ENCODE measurements at places on chromosomes 2 and 18. TPM values are rescaled to one million over a fixed set of nuclear protein-coding genes. Genes with fewer than 3 reads are reported as not detected.

- H3K27me3 ChIP-seq, result peaks cover 59% of the 10 kb centered on the region
- H3K4me3 ChIP-seq, result peak within 1 kb of the TSS; percentile 50
- no peak for DNase-seq
- H3K36me3 ChIP-seq, result no peaks in the 10 kb centered on the region
- no peak within 1 kb of the TSS for H3K27ac ChIP-seq
These were observed at the start of gene INHBB for GRCh38 chr2:120346026-120346666. Gene INHBB, plus strand, starts transcription at chr2:120346136. Its CDS starts 53 bp downstream, at chr2:120346189.

DNA sequence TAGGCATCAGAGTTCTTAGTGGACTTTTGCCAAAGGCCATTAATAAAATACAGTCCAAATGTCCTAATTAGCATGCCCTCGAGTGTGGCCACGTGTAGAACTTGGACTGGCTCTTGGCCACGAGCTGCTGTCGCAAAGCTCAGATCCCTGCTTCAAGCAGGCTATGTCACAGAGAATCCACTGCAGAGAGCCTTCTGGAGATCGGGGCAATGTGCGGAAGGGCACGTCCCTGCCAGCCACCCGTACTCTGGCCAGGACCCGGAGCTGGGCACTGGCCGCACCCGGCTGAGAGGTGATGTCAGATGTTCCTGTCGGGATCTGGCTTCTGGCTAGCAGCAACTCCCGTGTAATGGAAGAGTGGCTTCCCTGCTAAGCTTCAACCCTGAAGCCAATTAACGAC is 432.7 kb upstream of the ID2 start:
- peaks cover 6% of the 10 kb centered on the region for H3K4me1 ChIP-seq
- H3K36me3 ChIP-seq, result peaks cover 5% of the 10 kb centered on the region
- H3K4me3 ChIP-seq, result no peak overlapping the region
- no peak overlapping the region for H3K27ac ChIP-seq
- H3K27me3 ChIP-seq, result peaks cover 4% of the 10 kb centered on the region
- no peak for DNase-seq

DNA sequence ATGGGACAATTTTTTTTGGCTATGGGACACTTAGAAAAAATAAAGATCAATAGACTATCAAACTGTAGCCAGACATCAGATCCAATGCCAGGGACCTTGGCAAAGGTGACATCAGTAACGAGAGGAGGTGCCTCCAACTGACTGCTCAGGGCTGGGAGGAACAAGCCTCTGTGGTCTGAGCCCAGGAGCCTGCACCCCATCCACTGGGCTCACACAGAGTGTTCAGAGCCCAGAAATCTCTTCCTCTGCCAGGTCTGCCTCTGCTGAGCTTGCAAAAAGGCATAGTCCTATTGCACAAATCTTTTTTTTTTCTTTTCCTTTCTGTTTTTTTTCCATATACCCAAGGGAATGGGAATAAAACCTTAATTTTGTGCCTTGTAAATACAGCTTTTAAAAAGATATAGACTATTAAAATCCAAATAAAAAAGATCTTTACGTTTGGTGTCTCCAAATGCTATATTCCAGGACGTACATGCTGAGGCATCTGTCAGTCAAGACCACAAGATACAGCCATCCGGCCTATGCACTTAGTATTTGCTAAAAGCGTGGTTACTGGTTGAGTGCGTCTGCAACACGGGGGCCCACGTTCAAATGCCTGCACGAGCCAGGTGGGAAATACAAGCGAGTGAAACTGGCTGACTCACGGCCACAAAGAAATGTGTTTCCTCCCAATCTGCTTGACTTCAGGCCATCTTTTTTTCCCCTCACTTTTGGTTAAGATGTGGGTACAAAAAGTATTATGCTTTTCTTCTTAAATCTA is 7.8 kb upstream of the ARHGAP25 start:
- H3K27ac ChIP-seq, result peak overlapping the region; percentile 81
- H3K4me3 ChIP-seq, result peak overlapping the region; percentile 35
- H3K36me3 ChIP-seq, result no peaks in the 10 kb centered on the region
- no peaks in the 10 kb centered on the region for H3K27me3 ChIP-seq

GRCh38 chr2:192669505-192670091 is 474.9 kb upstream of the TMEFF2 start:
- H3K36me3 ChIP-seq, result no peaks in the 10 kb centered on the region
- H3K4me3 ChIP-seq, result no peak overlapping the region
- H3K4me1 ChIP-seq, result no peaks in the 10 kb centered on the region
- H3K27me3 ChIP-seq, result no peaks in the 10 kb centered on the region
- no peak for DNase-seq

- H3K4me3 ChIP-seq, result no peak overlapping the region
- no peak overlapping the region for H3K27ac ChIP-seq
- no peaks in the 10 kb centered on the region for H3K4me1 ChIP-seq
These were observed 98.7 kb downstream of the COPS8 start for GRCh38 chr2:237184192-237184918.

- no peaks in the 10 kb centered on the region for H3K27me3 ChIP-seq
- no peaks in the 10 kb centered on the region for H3K36me3 ChIP-seq
- no peak overlapping the region for H3K4me3 ChIP-seq
- H3K4me1 ChIP-seq, result peaks cover 17% of the 10 kb centered on the region
- DNase-seq, result peak; percentile 17
These were observed 77.1 kb downstream of the SMAD4 start for GRCh38 chr18:51107082-51107481.

GRCh38 chr18:13638719-13639595 is 87.4 kb downstream of the FAM210A start:
- H3K27ac ChIP-seq, result no peak overlapping the region
- H3K36me3 ChIP-seq, result peaks cover 3% of the 10 kb centered on the region
- no peaks in the 10 kb centered on the region for H3K27me3 ChIP-seq
- DNase-seq, result no peak

DNA sequence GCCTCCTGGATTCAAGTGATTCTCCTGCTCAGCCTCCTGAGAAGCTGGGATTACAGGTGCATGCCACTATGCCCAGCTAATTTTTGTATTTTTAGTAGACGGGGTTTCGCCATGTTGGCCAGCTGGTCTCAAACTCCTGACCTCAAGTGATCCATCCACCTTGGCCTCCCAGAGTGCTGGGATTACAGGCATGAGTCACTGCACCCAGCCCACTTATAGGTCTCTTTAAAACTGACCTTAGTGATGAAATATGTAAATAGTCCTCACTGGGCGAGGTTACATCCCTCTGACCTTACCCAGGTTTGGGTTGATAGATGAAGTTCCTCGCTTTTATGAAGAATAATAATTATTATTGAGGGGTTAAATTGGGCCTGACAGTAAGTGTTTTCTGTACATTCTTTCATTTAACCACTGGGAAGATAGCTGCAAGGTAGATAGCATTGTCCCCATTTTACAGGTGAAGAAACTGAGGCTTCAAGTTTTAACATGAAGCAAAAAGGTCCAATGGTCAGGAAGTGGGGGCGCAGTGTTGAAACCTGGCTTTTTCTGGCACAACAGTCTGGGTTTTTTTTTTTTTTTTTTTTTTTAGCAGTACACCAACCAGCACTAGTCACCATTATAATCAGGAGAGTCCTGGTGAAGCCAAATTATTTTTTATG is 174.8 kb upstream of the EPAS1 start:
- no peak for DNase-seq
- H3K27ac ChIP-seq, result no peak overlapping the region
- no peak overlapping the region for H3K4me3 ChIP-seq
- H3K4me1 ChIP-seq, result peaks cover 4% of the 10 kb centered on the region
- H3K36me3 ChIP-seq, result no peaks in the 10 kb centered on the region

GRCh38 chr2:121309801-121310200 is 24.8 kb upstream of the TFCP2L1 start:
- H3K4me1 ChIP-seq, result no peaks in the 10 kb centered on the region
- peaks cover 15% of the 10 kb centered on the region for H3K27me3 ChIP-seq
- DNase-seq, result no peak
- no peak overlapping the region for H3K27ac ChIP-seq
- H3K36me3 ChIP-seq, result no peaks in the 10 kb centered on the region
- H3K4me3 ChIP-seq, result no peak overlapping the region

DNA sequence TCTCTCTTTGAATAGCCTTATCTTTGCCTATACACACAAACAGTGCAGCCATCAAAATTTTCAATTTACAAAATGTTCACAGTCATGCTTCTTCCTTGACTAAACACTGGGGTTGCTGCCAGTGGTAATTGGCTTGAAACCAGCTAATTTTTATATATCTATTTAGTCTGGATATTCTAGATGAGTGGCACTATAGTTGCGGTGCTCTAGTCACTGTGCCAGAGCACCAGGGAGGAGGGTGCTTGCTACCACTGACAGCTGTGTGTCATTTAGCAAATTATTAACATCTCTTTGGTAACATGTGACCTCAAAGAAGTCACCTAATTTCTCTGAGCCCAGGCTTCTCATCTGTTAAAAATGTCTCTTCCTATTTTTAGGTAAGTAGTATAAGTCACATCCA is 130.4 kb downstream of the MEIS1 start:
- no peak overlapping the region for H3K27ac ChIP-seq
- H3K27me3 ChIP-seq, result peaks cover 14% of the 10 kb centered on the region
- DNase-seq, result no peak
- no peaks in the 10 kb centered on the region for H3K4me1 ChIP-seq
- no peaks in the 10 kb centered on the region for H3K36me3 ChIP-seq
- no peak overlapping the region for H3K4me3 ChIP-seq

DNA sequence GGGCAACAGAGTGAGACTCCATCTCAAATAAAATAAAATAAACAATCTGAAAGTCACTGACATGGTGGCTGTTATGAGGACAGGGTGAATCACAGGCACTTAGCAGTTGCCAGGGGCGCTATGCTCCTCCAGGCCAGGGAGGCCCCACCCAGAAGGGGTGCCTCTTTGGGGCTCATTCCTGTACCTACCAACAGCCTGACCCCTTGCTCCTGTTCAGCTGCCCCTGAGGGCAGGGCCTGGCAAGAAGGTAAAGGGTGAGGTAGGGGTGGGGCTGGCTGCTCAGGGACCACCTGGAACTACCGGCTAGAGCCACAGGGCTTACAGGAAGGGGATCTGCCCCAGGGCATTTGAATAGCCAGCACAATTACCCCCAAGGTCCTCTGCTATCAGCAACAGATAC is 60.3 kb downstream of the INPP5D start:
- H3K4me1 ChIP-seq, result peaks cover 39% of the 10 kb centered on the region
- DNase-seq, result no peak
- no peak overlapping the region for H3K27ac ChIP-seq
- H3K27me3 ChIP-seq, result no peaks in the 10 kb centered on the region
- H3K4me3 ChIP-seq, result no peak overlapping the region

GRCh38 chr2:144521686-144522085 is 1.8 kb upstream of the ZEB2 start:
- no peak overlapping the region for H3K4me3 ChIP-seq
- DNase-seq, result no peak
- no peak overlapping the region for H3K27ac ChIP-seq
- H3K4me1 ChIP-seq, result peaks cover 15% of the 10 kb centered on the region
- H3K27me3 ChIP-seq, result peaks cover 42% of the 10 kb centered on the region
- H3K36me3 ChIP-seq, result peaks cover 2% of the 10 kb centered on the region

DNA sequence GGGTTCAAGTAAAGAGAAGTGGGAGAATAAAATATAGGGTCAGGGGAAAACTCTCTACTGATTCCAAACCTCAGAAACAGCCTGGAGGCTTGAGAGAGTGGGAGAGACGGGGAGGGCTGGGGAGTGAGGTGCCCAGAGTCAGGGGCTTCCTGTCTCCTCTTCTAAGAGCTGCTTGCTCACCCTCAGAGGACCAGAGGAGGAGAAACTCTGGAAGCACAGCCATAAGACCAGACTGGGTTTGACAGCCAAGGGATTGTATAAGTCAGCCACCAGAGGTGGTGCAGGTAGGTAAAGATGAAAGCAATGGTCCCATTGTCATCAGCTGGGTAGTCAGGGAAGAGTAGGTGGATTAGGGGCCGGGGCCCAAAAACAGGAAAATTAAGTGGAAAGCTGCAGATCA is 259.4 kb downstream of the TNS1 start:
- H3K36me3 ChIP-seq, result peaks cover 5% of the 10 kb centered on the region
- no peak for DNase-seq
- no peaks in the 10 kb centered on the region for H3K27me3 ChIP-seq
- no peak overlapping the region for H3K27ac ChIP-seq

DNA sequence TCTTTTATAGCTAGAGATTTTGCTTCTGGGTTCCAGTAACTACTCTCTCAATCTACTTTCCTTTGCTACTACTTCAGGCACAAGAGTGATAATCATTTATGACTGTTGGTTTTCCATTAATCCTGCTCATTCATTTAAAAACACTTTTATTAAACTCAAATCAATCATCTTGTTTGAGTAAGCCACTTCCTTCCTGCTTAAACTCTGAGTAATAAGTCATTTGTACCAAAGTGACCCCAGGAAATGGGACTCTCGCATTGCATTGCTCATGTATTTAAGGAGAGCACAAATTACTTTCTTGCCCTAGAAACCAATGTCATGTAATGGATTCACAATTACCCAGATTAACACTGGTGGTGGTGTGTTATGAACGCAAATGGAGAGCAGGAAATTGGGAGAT is 270.7 kb upstream of the HNMT start:
- no peaks in the 10 kb centered on the region for H3K36me3 ChIP-seq
- H3K27ac ChIP-seq, result no peak overlapping the region
- no peak overlapping the region for H3K4me3 ChIP-seq
- no peaks in the 10 kb centered on the region for H3K27me3 ChIP-seq
- DNase-seq, result no peak

GRCh38 chr2:200791905-200792304 is 19.8 kb upstream of the BZW1 start:
- H3K27me3 ChIP-seq, result peaks cover 6% of the 10 kb centered on the region
- no peaks in the 10 kb centered on the region for H3K36me3 ChIP-seq
- no peak overlapping the region for H3K27ac ChIP-seq
- DNase-seq, result no peak

GRCh38 chr2:129193961-129194360 is 785.5 kb upstream of the RAB6C start:
- H3K4me3 ChIP-seq, result no peak overlapping the region
- H3K27ac ChIP-seq, result no peak overlapping the region
- H3K27me3 ChIP-seq, result no peaks in the 10 kb centered on the region
- H3K4me1 ChIP-seq, result no peaks in the 10 kb centered on the region

GRCh38 chr2:21890716-21891115 is 766.9 kb downstream of the TDRD15 start:
- H3K36me3 ChIP-seq, result no peaks in the 10 kb centered on the region
- H3K4me3 ChIP-seq, result no peak overlapping the region
- no peaks in the 10 kb centered on the region for H3K4me1 ChIP-seq
- no peak for DNase-seq
- no peaks in the 10 kb centered on the region for H3K27me3 ChIP-seq

- H3K27ac ChIP-seq, result no peak overlapping the region
- no peaks in the 10 kb centered on the region for H3K36me3 ChIP-seq
- H3K4me3 ChIP-seq, result no peak overlapping the region
- no peak for DNase-seq
- no peaks in the 10 kb centered on the region for H3K4me1 ChIP-seq
These were observed 72.1 kb downstream of the STPG4 start for GRCh38 chr2:47083005-47083404.

GRCh38 chr18:10085416-10085815 is 171.6 kb downstream of the VAPA start:
- H3K4me1 ChIP-seq, result no peaks in the 10 kb centered on the region
- H3K36me3 ChIP-seq, result no peaks in the 10 kb centered on the region
- no peak for DNase-seq
- H3K27ac ChIP-seq, result no peak overlapping the region
- H3K27me3 ChIP-seq, result no peaks in the 10 kb centered on the region

Gene CYP1B1
- total RNA-seq, result 2.2 TPM

Gene MTX2
- total RNA-seq, result 27.3 TPM

Gene TMEFF2
- total RNA-seq, result not detected

Gene MROH2A
- total RNA-seq, result not detected

Gene OTOF
- 0.60 TPM for total RNA-seq

Gene NMS
- total RNA-seq, result not detected

Gene EPHA4
- total RNA-seq, result 2.3 TPM
